GM12865 (cell line): ENCODE measurements at places on chromosomes 6 and 20.

- DNase-seq, result no peak
These were observed 37.7 kb downstream of the INSM1 start for GRCh38 chr20:20405623-20406022.

DNA sequence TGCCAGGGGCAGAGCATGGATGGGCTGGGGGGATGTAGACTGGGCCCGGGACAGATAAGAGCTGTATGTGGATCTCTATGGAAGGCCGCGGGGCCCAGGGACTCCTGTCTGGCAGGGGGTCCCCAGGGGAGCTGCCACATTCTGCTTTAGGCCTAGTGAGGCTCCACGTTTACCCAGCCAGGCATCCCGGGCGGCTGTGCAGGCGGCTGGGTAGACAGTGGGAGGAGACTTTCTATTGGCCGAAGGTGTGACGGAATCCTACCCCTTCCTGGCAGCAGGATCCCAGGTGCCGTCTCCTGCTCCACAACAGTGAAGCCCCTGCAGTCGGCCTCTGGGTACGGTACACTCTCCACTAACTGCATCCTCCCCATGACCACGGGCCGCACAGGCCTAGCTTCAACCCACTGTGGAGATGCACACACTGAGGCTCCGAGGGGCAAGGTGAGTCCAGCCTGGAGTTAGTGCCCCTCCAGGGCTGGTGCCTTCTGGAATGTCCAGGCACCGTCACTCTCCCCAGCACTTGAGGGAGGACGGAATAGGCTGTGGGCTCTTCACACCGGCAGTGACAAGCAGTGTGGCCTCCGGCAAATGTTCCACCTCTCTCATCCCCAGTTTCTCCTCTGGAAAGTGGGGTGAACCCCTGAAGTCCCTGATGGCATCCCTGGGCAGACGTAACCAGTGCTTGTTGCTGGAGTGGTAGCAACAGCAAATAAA, 36.8 kb upstream of the ZBP1 start:
- no peak for DNase-seq

GRCh38 chr6:112439432-112439831, 92.3 kb downstream of the RFPL4B start:
- DNase-seq, result no peak

- no peak for DNase-seq
These were observed 57.3 kb downstream of the MAP3K5 start for GRCh38 chr6:136734977-136735376.
